A549 treated with Hydrocortisone at 1 μM for 4 hours (cell line): ENCODE measurements at places on chromosomes 16 and 17. TPM values are rescaled to one million over a fixed set of nuclear protein-coding genes. Genes with fewer than 3 reads are reported as not detected.

CAPNS2 gene
- total RNA-seq = not detected in 5 replicates

SLC26A11 gene
- 12.7 to 17.3 TPM (median 15.1 TPM) in 5 replicates for total RNA-seq

SCARF1 gene
- 0.18 to 0.38 TPM (median 0.21 TPM) in 5 replicates for total RNA-seq

SPECC1 gene
- total RNA-seq = 43.8 to 60.1 TPM (median 46.2 TPM) in 5 replicates
